ENCODE measurements at places on chromosomes 12 and 14.

GRCh38 chr14:67192366-67192765 lies 3.1 kb downstream of the GARIN2 start:
- DNase-seq, result no peak

GRCh38 chr12:87982208-87982607 lies 47.0 kb downstream of the C12orf50 start:
- DNase-seq, result no peak

DNA sequence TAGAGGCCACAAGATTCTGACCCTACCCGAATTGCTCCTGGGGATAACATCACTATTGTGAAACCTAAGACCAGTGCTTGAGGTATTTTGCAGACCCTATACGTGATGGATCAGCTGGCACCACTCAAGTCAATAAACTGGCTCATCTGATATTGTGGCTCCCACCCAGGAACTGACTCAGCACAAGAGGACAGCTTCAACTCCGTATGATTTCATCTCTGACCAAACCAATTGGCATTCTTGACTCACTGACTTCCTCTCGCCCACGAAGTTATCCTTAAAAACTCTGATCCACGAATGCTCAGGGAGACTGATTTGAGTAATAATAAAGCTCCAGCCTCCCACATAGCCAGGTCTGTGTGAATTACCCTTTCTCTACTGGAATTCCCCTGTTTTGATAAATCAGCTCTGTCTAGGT lies 1036.1 kb upstream of the TMEM132C start:
- DNase-seq, result no peak

DNA sequence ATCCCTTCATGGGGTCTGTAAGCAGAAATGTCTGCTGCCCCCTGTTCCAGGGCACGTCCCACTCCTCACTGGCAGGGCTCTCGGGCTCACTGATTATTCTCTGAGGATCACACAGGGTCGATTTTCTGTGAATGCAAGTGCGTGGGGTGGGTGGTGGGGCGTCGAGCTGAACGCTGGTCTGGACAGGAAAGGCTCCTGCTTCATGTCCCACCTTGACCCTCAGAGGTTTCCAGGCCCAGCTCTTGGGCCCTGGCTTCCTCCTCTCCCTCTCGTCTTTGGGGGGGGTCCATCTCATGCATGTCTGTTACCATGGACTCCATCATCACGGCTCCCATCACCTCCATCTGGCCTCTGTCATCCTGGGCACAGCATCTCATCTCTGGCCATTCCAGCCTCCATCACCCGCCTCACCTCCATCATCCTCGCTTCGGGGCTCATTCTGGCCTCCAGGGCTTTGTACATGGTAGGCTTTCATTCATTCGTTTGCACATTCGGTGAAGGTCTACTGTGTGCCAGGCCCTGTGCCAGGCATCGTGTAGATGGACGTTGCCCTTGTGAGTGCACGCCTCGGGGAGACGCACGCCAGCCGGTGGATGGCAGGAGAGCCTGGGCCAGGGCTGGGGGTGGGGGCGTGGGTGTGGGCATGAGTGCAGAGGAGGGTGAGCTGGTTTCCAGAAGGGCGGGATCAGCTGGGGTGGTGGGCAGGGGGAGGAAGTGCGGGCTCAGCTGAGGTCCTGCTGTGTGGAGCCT lies 34.7 kb downstream of the RTL1 start:
- DNase-seq, result no peak

- no peak for DNase-seq
These were observed 344.6 kb upstream of the MGAT4C start for GRCh38 chr12:86600664-86601231.

DNA sequence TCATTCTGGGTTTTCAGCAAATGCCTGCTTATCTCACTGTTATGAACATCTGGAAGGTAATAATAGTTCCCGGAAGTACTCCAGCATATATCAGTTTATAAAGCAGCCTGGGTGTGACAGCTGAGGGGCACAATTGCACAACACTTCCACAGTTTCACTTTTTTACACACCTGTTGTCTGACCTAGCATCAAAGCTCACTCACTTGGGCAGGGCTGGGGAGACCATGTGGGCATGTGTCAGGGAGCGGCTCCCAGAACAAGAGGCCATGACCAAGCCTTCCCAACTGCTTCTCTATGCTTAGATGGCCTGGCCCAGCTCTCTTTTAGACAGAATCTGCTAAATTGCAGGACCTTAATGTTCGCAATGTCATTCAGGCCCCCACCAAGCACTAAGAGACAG lies 51.1 kb upstream of the RIC8B start:
- DNase-seq, result no peak

- DNase-seq, result no peak
These were observed 49.9 kb upstream of the FOXN3 start for GRCh38 chr14:89466944-89467343.

DNA sequence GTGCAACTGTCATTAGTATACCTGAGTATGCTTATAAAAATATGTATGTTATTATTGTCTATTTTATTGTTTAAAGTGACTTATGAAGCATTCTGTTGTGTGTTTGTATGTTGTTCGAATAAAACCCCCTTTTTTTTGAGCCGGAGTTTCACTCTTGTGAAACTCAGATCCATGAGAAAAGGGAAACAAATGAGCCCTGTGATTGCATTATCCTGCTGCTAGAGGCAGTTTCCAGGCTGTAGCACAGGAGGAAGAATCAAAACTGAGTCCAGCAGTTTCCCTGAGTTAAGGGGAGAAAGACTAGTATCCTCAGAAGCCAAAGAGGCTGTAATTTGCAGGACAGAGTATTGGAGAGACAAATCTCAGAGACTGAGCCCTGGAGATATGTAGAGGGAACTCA lies 12.5 kb downstream of the SGPP1 start:
- no peak for DNase-seq

GRCh38 chr14:75822522-75823141 lies 159.2 kb downstream of the TGFB3 start:
- no peak for DNase-seq

DNA sequence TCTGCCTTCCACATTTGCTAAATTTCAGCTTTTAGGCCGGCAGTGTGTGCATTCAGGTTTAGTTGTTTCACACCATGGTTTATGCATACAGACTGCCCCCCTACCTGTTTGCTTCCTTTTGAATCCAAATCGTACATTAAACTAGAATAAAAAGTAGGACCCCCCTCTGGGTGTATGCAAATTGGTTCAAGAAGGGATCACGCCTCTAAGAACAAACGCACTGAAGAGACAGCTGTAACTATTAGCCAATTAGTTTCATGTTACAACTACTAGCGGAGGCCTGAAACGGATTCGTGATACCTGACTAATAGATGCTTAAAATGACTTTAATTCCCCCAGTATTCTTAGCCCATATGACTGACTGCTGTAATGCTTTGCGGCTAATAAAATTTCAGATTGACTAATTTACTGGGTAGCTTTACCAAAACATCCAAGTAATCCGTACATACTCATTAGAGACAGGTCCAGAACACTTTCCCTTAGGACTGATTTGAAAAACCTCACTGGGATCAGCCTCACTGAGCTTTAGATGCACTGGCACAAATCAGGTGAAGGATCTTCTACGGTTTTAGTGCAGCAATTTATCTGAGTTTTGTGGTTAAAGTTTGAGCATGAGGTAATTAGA lies 411.8 kb downstream of the NPAS3 start:
- no peak for DNase-seq

GRCh38 chr14:99408286-99408970 lies 72.2 kb downstream of the SETD3 start:
- no peak for DNase-seq

DNA sequence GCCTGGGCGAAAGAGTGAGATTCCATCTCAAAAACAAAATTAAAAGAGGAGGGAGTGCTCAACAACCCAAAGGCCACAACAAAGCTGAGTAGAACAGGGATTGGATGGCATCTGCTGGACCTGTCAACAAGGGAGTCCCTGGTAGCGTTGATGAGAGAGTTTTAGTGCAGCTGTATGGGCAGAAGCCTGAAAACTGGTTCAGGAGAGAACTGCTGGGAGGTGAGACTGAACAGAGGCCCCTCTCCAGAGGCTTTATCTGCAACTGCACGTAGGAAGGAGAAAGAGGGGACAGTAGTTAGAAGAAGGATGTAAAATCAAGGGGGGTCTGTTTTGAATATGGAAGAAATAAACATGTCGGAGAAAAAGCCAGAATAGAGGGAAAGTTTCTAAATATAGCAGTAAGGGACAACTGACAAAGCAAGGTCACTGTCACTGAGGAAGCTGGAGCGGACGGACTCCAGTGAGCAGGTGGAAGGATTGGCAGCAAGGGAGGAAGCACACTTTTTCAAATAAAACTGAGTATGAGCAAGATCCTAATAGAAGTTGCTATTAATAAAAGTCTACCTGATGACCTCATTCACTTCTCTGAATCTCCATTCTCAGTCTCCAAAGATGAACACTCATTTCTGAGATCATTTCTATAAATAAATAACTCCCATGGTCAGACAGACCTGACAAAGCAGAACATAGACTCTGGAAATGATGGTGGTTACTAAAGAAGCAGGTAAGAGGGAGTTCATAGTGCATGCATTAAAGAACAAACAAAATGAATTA lies 11.8 kb upstream of the ATF1 start:
- no peak for DNase-seq

GRCh38 chr12:12804011-12804410 lies 9.1 kb upstream of the DDX47 start:
- no peak for DNase-seq

Data from pons (tissue), 1 donor.